ENCODE measurements at places on chromosomes 4 and X. TPM values are rescaled to one million over a fixed set of nuclear protein-coding genes. Genes with fewer than 3 reads are reported as not detected.

- DNase-seq: no peak
- H3K27ac ChIP-seq: peak overlapping the region; percentile 89
- peaks cover 5% of the 10 kb centered on the region for H3K36me3 ChIP-seq
- H3K27me3 ChIP-seq: no peaks in the 10 kb centered on the region
- H3K4me1 ChIP-seq: peaks cover 2% of the 10 kb centered on the region
- peak overlapping the region; percentile 77 for H3K4me3 ChIP-seq
These were observed 591 bp downstream of the ELK1 start for GRCh38 chrX:47649781-47650163.

DNA sequence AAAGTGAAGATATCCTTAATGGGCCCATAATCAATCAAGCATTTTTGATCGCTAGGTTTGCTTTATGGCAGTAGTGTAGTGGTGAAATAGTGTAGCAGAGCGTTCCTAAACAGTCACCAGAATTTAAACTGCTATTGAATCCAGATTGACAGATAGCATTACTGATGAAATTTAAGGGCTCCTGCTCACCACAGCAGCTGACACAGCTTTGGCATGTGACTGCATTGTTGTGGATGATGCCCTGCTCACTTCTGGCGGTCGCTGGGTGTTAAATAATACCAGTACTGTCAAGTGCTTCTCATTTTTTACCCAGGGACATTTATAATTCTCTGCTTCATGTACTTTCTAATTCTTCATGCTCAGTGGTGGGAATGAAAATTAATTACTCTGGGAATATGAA, 102.0 kb upstream of the ARHGAP24 start:
- no peaks in the 10 kb centered on the region for H3K36me3 ChIP-seq
- no peaks in the 10 kb centered on the region for H3K4me1 ChIP-seq
- no peaks in the 10 kb centered on the region for H3K27me3 ChIP-seq
- no peak for DNase-seq

- H3K4me3 ChIP-seq: no peak overlapping the region
- no peaks in the 10 kb centered on the region for H3K27me3 ChIP-seq
- H3K27ac ChIP-seq: peak overlapping the region; percentile 19
- no peaks in the 10 kb centered on the region for H3K36me3 ChIP-seq
These were observed 88.6 kb upstream of the TRIM2 start for GRCh38 chr4:153115322-153116290.

DNA sequence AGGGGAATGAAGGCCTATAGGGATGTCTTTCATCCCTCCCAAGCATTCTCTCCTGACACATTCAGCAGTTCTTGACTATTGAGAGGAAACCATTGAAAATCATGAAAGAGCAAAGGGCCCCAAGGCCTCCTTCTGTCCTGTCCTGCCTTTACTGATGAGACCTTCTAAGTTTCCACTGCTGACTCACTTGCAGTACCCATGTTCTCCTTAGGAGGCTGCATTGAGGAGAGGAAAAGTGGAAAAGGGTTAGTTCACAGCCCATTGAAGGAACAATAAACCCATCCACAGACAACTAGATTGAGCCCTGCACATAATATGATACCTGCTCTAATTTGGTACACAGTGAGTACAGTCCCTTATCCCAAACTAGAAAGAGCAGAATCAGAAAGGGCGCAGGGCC, 115.1 kb upstream of the PNPLA4 start:
- H3K27ac ChIP-seq: no peak overlapping the region
- H3K27me3 ChIP-seq: no peaks in the 10 kb centered on the region
- H3K36me3 ChIP-seq: no peaks in the 10 kb centered on the region
- no peaks in the 10 kb centered on the region for H3K4me1 ChIP-seq

CSN1S1 gene
- total RNA-seq: not detected

Data from fibroblast of lung (primary cell).